ENCODE measurements at places on chromosomes 7 and 10.
A peak's percentile ranks its signal among the peaks of the same experiment; 100 is the strongest.

GRCh38 chr10:87867453-87867852, 4.0 kb downstream of the PTEN start:
- no peak for DNase-seq

DNA sequence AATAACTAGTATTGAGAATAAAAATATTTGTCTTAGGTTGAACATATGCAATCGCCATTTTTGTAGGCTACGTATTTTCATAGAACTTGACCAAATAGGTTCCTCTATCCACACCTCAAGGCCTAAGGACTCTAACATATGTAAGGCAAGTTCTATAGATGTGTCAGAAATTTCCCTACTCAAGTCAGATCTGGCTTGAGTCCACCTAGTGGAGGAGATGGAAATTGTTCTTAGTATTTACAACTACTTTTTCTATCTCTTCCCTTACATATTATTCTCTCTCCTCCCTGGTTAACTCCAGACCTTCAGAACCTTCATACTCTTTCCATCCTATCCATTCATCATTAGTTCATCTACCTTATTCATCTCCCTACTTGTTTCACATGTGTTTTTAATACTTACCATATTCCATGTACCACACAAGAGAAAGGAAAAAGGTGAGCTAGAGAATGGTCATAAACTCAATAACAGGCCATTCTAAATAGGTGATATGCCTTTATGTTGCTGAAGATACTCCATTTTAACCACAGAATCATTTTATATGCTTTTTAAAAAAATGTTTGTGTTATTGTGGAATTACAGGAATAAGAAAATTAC, 174.5 kb upstream of the HDAC9 start:
- no peak for DNase-seq

DNA sequence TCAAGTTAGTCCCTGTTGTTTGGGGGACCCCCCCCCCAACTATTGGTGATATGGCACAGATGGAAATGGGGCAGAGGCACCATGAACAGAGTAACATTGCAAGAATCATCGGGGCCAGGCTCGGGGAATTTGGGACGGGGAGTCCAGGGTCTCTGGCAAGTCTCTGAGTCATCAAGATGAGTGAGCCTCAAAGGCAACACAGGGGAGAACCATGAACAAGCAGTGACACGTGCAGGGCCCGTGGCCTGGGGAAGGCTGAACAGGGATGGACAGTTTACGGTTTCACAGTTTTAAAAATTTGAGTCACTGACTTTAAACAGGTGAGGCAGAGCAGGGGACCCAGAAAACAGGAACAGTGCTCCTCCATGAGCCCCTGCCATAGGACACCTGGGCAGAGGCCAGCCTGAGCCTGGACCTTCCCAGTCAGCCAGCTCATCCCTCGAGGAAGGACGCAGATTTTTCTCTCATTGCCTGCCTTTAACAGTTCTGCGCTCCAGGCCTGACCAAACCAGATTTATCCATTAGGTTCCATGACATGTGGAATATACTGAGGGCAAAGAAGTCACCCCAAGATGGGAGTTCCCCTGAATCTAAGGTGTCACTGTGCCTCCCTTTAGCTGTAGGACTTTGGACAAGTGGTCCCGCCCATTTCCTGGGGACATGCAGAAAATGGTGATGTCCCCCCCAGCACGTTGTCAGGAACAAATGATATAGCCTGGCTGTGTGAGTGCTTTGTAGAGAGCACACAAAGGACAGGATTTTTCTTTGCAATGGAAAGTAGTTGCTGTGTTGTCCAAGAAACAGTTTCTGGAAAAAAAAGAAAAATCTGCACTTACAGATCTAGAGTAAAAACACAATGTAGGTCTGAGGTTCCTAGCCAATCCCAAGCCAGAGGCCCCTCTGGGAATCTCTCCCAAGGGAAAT, 23.8 kb downstream of the CHST15 start:
- no peak for DNase-seq

DNA sequence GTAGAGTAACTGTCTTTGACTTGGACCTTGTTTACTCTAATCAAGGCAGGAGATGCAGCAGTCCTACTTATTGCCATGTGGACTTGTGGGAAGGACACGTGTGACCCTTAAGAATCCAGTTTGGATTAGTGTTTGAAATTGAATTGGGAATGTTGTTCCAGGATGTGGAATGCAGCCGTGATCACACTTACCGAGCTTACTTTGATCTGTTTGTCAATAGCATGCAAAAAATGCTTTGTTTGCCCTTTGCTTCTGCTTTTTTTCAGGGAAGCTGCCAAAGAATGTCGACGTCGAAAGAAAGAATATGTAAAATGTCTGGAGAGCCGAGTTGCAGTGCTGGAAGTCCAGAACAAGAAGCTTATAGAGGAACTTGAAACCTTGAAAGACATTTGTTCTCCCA, 84.7 kb downstream of the CREM start:
- no peak for DNase-seq

DNA sequence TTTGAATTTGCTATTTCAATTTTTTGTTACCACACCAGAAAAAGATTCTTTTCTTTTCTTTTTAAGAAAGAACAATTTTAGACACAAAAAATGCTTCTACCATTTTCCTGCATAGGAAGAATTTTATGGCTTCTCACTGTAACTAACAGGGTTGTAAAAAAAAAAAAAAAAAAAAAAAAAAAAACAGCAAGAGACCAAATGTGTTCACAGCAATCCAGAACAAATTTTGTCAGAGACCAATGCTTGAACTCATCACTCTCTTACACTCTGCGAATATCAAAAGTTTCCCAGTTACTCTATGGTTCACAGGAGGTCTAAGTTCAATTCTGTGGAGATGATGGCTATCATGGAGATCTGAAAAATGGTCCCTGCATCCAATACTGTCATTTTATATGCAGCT, 84.4 kb downstream of the CHCHD3 start:
- DNase-seq = no peak

DNA sequence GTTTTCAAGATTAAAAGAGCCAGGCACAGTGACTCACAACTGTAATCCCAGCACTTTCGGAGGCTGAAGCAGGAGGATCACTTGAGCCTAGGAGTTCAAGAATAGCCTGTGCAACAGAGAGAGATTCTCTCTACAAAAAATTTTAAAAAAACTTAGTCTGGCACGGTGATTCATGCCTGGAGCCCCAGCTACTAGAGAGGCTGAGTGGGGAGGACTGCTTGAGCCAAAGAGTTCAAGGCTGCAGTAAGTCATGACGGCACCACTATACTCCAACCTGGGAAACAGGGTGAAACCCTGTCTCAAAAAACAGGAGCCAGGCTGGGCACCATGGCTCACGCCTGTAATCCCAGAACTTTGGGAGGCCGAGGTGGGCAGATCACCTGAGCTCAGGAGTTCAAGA, 86.6 kb upstream of the KCTD7 start:
- no peak for DNase-seq

- DNase-seq = no peak
These were observed 61.0 kb downstream of the DIP2C start for GRCh38 chr10:628386-629045.

GRCh38 chr7:150851492-150852370, 586 bp upstream of the AOC1 start:
- no peak for DNase-seq

- no peak for DNase-seq
These were observed 137.6 kb downstream of the TSPAN12 start for GRCh38 chr7:120720317-120720716.

GRCh38 chr7:1752111-1752510, 82.0 kb downstream of the ELFN1 start:
- no peak for DNase-seq

DNA sequence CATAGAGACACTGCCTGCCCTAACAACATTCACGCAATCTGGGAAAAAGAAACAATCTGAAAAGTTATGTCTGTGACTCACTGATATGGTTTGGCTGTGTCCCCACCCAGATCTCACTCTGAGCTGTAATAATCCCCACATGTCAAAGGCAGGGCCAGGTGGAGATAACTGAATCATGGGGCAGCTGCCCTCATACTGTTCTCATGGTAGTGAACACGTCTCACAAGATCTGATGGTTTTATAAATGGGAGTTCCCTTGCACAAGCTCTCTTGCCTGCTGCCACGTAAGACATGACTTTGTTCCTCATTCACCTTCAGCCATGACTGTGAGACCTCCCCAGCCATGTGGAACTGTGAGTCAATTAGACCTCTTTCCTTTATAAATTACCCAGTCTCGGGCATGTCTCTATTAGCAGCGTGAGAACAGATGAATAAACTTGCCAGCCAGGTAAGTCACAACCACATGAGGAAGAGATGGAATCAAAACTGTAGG, 341.5 kb upstream of the AOAH start:
- DNase-seq = no peak

DNA sequence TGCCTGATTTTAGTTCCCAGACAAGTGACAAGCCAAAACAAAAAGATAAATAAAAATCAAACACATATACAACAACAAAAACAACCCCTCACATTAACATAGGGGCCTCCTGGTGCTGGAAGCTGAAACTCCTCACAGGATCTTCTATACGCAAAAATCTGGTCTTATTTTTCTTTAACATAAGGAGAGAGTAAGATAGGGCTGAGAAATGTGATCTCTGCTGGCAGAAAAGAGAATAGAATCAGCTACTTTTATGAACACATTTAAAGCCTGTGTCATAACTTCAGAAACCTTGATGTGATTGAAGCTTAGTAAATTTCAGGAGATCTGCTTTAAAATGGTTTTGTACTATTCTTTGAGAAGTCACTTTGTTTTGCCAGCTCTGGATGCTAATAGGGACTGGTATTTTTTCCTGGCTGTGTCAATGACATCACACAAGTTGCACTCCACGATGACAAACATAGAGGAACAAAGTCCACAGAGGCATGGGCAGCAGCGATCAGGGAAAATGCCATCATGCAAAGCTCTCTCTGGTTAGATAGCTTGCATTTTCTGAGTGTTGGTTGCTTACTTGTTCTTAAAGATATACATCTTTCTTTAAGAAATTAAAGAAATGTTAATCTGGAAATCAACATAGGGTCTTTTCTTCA, 176.6 kb upstream of the SP4 start:
- DNase-seq = no peak

GRCh38 chr7:155058896-155059295, 11.2 kb upstream of the HTR5A start:
- no peak for DNase-seq

DNA sequence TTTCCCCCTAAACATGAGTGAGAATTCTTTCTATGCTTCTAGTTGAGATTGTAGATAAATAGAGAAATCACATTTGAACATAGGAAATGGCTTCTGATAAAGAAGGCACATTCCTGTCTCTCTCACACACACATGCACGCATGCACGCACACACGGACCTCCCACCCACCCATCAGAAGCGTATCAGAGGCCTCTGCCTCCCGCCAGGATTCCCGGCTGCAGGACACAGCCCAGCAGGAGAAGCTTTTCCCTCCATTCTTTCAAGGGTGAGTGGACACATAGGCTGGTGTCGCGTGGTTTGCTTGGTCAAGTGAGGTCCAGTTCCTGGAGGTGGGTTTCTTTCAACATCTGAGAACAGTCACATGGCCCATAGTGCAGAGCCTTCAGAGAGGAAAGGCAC, 34.2 kb downstream of the KLF6 start:
- no peak for DNase-seq

DNA sequence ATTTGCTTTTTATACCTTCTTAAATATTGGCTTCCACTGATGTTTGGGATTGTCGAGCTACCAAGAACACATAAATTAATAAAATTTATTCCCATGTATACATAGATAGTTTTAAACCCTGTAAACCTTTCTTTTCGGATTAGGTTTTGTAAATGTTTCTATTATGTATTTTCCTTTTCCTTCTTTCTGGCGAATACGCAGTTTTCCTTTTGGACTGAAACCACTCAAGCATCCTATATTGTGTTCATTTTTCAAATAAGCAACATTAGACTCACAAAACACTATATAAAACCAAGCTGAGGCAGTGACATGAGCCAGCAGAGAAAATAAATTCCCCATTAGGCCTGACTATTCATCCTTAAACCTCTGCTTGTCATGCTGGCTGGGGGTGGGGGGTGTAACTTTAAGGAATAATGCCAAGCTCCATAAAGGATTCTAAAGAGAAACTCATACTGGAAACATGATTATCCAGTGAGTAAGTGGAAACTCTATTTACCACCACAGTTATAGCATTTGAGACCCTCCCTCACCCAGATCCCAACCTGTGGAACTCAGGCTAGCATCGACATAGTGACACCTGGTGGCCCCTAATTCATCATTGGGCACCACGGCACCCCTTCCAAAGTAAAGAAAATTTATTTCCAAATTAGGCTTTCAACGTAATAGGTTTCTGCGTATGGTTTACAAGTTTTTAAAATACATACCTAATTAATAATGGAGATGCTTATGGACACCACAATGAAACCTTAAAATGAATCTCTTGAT, 86.5 kb upstream of the CELF2 start:
- DNase-seq = no peak

DNA sequence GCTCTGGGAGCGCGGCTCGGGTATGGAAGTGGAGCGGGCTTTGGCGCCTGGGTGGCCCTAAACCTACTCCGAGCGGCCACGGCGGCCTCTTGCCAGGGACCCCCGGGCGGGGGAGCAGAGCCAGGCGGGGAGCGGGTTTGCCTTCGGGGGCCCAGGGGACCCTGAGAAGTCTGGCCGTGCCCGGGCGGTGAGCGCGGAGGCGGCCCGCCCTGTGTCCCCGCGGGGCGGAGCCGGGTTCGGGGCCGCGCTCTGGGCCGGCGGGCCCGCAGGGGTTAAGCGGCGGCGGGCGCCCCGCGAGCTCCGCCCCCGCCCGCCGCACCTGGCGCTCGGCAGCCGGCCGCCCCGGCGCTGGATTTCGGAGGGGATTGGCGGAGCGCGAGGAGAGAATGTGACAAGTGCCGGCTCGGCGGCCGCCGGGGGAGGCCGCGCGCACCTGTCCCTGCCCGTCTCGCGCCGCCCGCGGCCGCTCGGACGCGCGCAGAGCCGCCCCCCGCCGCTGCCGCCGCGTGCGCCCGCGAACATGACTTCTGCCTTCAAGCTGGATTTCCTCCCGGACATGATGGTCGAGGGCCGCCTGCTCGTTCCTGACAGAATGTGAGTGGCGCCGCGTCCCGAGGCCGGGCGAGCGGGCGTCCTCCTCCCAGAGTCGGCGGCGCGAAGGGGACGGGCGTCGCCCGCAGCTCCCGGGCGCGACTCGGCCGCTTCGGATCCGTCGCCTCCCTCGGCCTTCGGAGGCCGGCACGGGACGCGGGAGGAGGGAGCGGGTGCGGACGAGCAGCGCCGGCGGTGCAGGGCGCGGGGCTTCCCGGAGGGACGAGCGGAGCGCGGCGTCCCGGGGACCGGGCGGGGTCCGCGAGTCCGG, at the start of gene CELF2:
Gene CELF2, plus strand, starts transcription at position 303 of the 862 bp plus-strand sequence. Its CDS starts 218 bp downstream, at position 521.
- peak; percentile 85 for DNase-seq

- no peak for DNase-seq
These were observed 970.1 kb upstream of the ZNF722 start for GRCh38 chr7:63028376-63029206.

DNA sequence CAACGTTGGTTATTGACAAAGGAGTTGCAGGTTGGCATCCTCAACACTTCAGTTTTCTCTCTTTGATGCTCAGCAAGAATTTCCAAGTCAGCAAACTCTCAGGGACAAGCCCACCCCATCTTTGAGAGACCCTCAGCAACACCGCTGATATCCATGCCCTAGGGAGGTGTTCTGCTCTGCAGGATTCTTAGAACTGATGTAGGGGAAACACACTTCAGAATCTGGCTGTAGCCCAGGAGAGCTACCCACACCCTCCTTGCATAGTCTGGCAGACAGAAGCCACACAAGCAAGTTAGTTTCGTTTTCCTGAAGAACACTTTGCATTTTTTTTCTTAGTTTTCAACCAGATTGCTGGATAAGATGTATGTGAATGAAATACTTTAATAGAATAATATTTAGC, 822 bp downstream of the SAMD9L start:
- DNase-seq = peak; percentile 84

Data from activated CD4-positive, alpha-beta T cell treated with anti-CD3 and anti-CD28 coated beads, Interleukin-2, amount 10 ng/mL, durations not matched to agents 24 days and 14 days (primary cell).